Upper lobe of right lung (tissue), 1 donor: ENCODE measurements at places on chromosomes 4 and X.

DNA sequence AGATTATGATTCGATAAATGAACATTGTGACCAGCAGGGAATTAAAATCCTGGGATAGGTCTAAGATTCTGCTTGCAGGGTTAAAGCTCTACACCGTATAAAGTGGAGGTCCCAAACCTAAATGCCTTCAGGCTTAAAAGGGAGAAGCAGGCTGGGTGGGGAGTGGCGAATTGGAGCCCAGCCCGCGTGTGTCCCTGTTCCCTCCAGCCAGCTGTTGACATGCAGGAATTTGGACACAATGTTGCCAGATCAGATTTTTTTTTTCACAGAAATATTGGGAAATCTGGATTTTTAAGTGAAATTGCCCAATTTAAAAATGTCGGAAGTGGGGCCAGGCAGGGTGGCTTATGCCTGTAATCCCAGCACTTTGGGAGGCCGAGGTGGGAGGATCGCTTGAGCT lies 60.5 kb downstream of the ELF4 start:
- no peaks in the 10 kb centered on the region for H3K27me3 ChIP-seq
- H3K4me3 ChIP-seq: no peak overlapping the region
- H3K27ac ChIP-seq: no peak overlapping the region
- DNase-seq: no peak

GRCh38 chrX:40971736-40972135 lies 113.5 kb upstream of the USP9X start:
- no peak for DNase-seq
- no peak overlapping the region for H3K4me3 ChIP-seq
- no peaks in the 10 kb centered on the region for H3K27me3 ChIP-seq
- H3K36me3 ChIP-seq: no peaks in the 10 kb centered on the region
- no peaks in the 10 kb centered on the region for H3K4me1 ChIP-seq
- H3K27ac ChIP-seq: no peak overlapping the region

DNA sequence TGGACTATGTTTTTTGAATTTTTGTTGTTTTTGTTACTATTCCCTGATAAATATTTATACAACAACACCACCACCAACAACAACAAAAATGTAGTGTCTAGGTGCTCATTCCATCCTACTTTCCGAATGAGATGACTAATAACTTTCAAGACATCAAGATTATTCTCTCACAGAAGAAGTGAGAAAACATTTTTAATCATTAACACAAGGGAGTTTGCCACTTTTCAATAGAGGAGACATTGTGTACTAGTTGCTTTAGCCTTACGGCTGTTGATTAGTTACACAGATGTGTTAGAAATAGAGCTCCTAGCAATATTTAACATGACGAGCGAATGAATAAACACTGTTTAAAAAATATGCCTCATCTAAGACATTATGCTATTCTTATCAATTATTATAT lies 898.8 kb downstream of the C4orf33 start:
- no peak for DNase-seq
- no peak overlapping the region for H3K27ac ChIP-seq
- no peaks in the 10 kb centered on the region for H3K36me3 ChIP-seq

GRCh38 chrX:106672527-106672926 lies 54.0 kb upstream of the RNF128 start:
- H3K27me3 ChIP-seq: no peaks in the 10 kb centered on the region
- H3K27ac ChIP-seq: no peak overlapping the region
- no peak overlapping the region for H3K4me3 ChIP-seq
- H3K4me1 ChIP-seq: no peaks in the 10 kb centered on the region
- no peak for DNase-seq

DNA sequence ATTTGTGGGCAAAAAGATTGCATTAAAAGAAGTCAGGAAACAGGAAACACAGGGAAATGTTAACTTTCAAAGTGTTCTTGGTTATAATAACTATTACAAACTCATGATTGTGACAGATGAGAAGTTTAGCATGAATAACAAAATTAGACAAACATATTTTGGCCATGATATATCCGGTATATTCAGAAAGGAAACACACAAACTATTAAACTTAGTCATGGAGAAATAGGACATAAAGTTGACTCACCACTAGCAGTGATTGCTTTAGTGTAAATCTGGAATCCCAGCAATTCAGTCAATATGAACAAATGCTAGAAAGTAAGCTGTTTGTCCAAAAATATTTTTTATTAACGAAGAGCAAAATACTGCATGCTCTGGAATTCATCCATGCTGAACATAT lies 1299.9 kb downstream of the C4orf33 start:
- no peaks in the 10 kb centered on the region for H3K27me3 ChIP-seq
- no peaks in the 10 kb centered on the region for H3K4me1 ChIP-seq
- no peak overlapping the region for H3K4me3 ChIP-seq
- H3K36me3 ChIP-seq: no peaks in the 10 kb centered on the region
- DNase-seq: no peak

- no peaks in the 10 kb centered on the region for H3K36me3 ChIP-seq
- H3K27me3 ChIP-seq: no peaks in the 10 kb centered on the region
- peaks cover 3% of the 10 kb centered on the region for H3K4me1 ChIP-seq
- DNase-seq: no peak
- H3K27ac ChIP-seq: no peak overlapping the region
- no peak overlapping the region for H3K4me3 ChIP-seq
Measured at GRCh38 chr4:122661176-122662160, 40.6 kb upstream of the IL21 start.

- no peaks in the 10 kb centered on the region for H3K27me3 ChIP-seq
- H3K4me3 ChIP-seq: no peak overlapping the region
- H3K4me1 ChIP-seq: no peaks in the 10 kb centered on the region
- DNase-seq: no peak
- no peaks in the 10 kb centered on the region for H3K36me3 ChIP-seq
- H3K27ac ChIP-seq: no peak overlapping the region
Measured at GRCh38 chrX:31319586-31319985, 247.7 kb upstream of the FTHL17 start.

DNA sequence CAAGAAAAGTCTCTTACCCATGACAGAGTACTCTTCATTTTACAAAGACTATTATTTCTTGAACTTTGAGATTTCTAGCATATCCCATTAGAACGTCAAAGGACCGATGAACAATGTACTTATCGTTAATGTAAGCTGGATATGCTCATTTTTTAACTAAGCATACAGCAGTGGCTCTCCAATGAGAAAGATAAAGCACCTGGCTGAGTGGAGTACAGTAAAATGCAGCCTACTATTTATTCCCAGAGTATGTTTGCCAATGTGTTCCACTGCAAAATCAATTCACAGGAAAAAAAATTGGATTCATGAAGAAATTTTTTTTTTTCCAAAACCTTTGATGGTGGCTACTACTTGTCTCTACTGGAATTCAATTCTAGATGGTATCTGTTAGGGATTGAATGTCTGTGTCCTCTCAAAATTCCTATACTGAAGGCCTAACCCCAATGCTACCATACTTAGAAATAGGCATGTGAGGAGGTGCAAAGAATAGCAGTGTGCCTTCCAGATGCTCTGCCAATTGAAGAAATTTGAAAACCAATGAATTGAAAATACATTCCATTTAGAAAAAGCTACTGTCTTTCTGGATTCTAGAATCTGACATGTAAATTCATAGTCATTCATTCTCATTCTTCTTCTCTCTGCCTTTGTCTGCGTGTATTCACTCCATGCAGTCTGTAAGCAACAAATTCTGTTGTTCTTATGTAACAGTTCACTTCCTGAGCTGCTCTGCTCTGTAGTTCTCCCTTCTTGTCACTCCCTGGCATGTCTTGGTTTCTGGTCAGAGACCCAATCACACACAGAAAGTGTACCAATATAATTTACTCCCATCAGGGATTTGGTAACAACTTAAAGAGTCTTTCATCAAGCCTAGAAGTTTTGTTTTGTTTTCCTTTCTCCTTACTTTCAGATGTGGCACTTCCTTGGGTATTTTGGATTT lies 61.4 kb downstream of the PAPSS1 start:
- no peaks in the 10 kb centered on the region for H3K4me1 ChIP-seq
- H3K36me3 ChIP-seq: peaks cover 12% of the 10 kb centered on the region
- no peak overlapping the region for H3K4me3 ChIP-seq
- H3K27me3 ChIP-seq: no peaks in the 10 kb centered on the region

GRCh38 chr4:41281038-41281634 lies 24.4 kb downstream of the UCHL1 start:
- H3K4me1 ChIP-seq: no peaks in the 10 kb centered on the region
- H3K27ac ChIP-seq: no peak overlapping the region
- DNase-seq: no peak
- H3K4me3 ChIP-seq: no peak overlapping the region
- no peaks in the 10 kb centered on the region for H3K27me3 ChIP-seq
- no peaks in the 10 kb centered on the region for H3K36me3 ChIP-seq

DNA sequence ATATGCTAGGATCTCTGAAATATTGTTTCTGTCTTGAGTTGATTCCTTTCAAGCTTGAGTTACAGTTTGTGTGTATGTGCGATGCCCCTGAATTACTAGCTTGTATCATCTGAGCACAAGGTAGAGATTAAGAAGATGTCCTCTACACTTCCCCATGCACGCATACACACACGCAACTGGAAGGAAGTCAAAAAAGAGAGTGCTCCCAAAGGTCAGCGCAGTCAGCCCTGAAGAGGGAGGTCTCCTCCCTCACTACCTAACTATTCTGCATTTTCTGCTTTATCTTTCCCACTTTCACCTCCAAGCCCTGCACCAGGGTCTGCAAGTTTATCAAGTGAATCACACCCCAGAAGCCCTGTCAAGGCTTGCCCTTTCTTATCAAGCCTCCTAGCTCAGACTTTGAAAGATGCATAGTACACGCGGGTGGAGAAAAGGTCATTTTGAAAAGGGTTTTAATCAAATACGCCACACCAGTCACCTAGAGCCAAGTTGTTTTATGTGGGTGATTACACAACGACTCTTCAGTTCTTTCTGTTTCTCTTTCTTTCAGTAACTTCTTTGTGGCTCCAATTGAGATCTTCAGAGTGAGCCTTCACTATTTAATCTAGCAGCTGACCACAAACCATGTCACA lies 127.7 kb downstream of the ASB9 start:
- no peaks in the 10 kb centered on the region for H3K4me1 ChIP-seq
- H3K36me3 ChIP-seq: no peaks in the 10 kb centered on the region
- no peak for DNase-seq
- H3K27ac ChIP-seq: no peak overlapping the region
- H3K27me3 ChIP-seq: no peaks in the 10 kb centered on the region

DNA sequence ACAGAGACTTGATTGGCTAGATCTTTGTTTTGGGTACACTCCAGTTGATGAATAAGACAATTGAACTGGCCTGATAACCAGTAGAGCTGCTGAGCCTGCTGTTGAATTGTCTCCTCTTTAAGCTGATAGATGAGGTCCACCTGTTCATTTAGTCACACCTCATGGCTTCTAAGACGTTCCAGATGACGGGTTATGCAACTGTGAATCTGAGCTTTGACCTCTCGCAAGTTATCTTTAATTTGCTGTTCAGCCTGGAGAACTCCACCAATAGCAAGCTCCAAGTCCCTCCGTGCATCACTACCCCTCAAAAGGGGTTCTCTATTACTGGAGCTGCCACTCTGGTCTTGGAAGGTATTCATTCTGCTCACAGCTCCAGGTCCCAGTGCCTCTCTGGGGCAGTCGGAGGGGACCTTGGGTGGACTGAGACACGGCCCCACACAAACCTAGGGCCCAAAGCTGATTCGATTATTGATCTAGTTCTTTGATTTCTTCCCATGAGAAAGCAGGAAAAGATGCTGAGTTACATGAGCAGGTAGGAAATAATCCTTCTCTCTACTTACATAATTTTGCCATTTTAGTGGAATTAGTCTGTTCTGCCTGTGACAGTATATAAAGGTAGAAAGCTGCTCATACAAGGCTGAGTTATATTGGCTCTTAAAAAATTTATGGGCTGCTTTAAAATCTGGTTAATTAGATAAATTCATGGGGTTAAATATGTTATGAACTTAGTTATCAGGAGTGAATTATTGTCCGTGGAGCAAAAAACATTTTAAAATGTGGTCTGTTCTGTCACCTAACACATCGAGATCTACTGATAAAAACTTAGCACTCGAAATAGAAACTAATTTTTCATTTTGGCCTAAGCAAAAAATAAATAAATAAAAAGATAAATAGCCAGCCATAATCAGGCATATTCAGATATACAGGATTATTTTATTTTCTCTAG lies 6.8 kb downstream of the MMAA start:
- H3K27me3 ChIP-seq: no peaks in the 10 kb centered on the region
- H3K27ac ChIP-seq: no peak overlapping the region
- DNase-seq: no peak
- H3K4me3 ChIP-seq: no peak overlapping the region

- no peak overlapping the region for H3K27ac ChIP-seq
- H3K4me1 ChIP-seq: no peaks in the 10 kb centered on the region
- no peak for DNase-seq
- no peaks in the 10 kb centered on the region for H3K27me3 ChIP-seq
Measured at GRCh38 chr4:119540249-119540648, 88.4 kb downstream of the PDE5A start.

- no peak overlapping the region for H3K27ac ChIP-seq
- peaks cover 4% of the 10 kb centered on the region for H3K4me1 ChIP-seq
- H3K27me3 ChIP-seq: no peaks in the 10 kb centered on the region
- H3K36me3 ChIP-seq: no peaks in the 10 kb centered on the region
Measured at GRCh38 chr4:37430718-37431416, 186.3 kb downstream of the NWD2 start.

DNA sequence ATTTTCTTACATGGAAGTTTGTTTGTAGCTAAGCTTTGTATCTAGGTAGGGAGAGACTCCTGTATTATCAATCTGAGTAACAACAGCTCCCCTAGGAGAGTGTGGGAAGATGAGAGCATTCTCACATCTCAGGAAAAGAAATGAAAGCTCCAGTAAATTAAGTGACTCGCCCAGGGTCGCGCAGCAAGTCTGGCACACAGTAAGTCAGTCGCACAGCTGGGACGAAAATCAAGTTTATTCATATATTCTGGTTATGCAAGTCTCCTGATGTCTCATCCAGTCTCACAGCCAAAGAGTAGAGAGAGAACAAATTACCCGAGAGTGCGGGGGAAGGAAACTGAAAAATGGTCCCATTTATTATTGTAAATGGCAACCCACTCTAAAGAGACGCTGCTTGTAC lies 216.1 kb downstream of the STK32B start:
- H3K27me3 ChIP-seq: no peaks in the 10 kb centered on the region
- no peak for DNase-seq
- no peaks in the 10 kb centered on the region for H3K36me3 ChIP-seq
- no peak overlapping the region for H3K27ac ChIP-seq
- H3K4me3 ChIP-seq: no peak overlapping the region

DNA sequence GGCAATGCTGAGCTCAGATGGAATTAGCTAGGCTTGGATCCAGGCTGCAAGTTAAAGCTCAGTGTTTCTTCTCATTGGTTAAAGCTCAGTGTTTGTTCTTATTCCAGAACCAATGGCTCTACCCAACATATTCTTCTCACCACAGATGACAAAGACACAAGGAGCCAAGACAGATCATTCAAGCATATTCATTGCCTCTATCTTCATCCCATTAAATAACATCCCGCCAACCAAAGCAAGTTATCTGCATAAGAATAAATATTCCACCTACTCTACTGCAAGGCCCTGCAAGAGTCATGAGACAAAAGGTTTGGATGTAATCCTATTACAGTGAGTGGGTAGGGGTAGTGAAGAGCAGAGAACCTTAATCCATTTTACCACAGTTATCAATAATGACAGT lies 766.5 kb downstream of the C4orf33 start:
- no peak overlapping the region for H3K4me3 ChIP-seq
- no peaks in the 10 kb centered on the region for H3K36me3 ChIP-seq
- H3K4me1 ChIP-seq: no peaks in the 10 kb centered on the region
- no peak overlapping the region for H3K27ac ChIP-seq
- no peaks in the 10 kb centered on the region for H3K27me3 ChIP-seq

- H3K4me3 ChIP-seq: no peak overlapping the region
- H3K4me1 ChIP-seq: peaks cover 6% of the 10 kb centered on the region
- H3K27me3 ChIP-seq: no peaks in the 10 kb centered on the region
- no peak overlapping the region for H3K27ac ChIP-seq
- no peak for DNase-seq
Measured at GRCh38 chr4:152488246-152488645, 47.6 kb downstream of the FBXW7 start.

- no peaks in the 10 kb centered on the region for H3K27me3 ChIP-seq
- no peak overlapping the region for H3K4me3 ChIP-seq
- no peaks in the 10 kb centered on the region for H3K4me1 ChIP-seq
Measured at GRCh38 chrX:28391528-28391927, 195.7 kb upstream of the IL1RAPL1 start.
